ENCODE measurements at places on chromosomes 1 and 21. TPM values are rescaled to one million over a fixed set of nuclear protein-coding genes. Genes with fewer than 3 reads are reported as not detected.
A peak's percentile ranks its signal among the peaks of the same experiment; 100 is the strongest.

DNA sequence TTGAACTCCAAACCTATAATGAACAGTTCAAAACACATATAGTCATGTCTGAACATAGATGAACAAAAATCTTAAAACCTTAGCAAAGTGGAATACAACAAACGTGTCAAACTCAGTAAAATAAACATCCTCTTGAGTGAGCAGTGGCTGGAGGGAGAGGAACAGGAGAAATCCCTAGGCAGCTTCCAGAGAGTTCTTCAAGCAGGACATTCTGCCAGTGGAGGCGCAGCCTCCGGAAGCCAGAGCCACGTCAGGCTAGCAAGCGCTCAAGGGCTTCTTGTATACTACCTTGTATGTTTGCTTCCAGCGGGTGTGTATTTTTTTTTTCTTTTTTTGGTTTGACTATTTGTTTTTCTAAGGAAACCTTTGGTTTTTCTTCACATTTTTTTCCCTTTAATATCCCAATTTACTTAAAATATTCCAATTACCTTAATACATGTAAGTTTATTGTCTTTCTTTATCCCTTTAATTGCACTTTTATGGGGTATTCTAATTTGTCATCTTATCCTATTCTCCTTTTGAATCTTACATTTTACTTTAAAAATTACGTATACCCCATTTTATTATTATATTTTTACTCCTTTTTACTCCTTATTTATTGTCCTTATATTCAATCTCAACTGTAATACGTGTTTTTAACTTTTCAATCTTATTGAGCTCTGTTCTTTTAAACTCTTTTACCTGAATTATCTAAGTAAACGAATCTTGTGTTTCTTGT, 42.0 kb downstream of the COLGALT2 start:
- DNase-seq = peak; percentile 26

The PRKCZ gene
- polyA plus RNA-seq = 42.4 TPM

DNA sequence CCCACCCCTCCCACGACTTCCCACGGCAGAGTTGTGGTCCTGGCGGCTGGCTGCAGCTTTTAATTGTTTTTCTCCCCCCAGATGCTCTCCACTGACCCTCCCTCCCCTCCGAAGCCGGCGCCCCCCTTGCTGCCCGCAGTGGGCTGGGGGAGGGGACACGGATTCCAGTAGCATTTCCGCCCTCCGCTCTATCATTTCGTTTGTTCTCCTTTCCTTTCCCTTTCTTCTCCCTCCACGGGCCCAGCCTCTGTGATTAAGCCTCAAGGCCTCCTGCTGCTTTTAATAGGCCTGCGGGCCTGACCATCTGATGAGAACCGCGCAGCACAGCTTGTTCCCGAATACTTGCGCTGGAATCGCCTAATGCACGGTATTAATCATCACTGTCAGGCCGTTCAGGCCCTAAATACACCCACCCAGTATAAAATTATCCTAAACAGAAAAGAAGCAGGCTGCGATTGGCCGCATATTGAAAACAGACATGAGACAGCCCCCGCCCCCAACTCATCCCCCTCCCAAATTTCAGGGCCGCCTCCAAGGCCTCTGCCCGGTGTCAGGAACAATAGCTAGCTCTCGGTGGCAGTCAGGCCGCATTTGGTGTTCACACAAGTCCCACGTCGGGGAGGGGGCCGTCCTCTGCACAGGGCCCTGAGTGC, 102.0 kb upstream of the ARHGEF16 start:
- DNase-seq = peak; percentile 75

The RAD54L gene
- 1.2 TPM for polyA plus RNA-seq

DNA sequence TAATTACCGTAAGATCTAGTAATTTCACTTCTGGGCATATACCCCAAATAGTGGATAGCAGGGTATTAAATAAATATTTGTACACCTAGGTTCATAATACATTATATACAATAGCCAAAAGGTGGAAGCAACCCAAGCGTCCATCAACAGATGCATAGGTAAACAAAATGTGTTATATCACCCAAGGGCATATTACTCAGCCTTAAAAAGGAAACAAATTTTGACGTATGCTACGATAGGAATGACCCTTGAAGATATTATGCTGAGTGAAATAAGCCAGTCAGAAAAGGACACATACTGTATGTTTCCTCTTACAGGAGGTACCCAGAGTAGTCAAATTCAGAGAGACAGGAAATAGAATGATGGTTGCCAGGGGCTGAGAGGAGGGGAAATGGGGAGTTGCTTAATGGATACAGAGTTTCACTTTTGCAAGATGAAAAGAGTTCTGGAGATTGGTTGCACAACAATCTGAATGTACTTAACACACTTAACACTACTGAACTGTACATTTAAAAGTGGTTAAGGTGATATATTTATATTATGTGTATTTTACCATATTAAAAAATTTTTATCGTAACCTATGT, 36.6 kb upstream of the KCTD3 start:
- no peak for DNase-seq

DNA sequence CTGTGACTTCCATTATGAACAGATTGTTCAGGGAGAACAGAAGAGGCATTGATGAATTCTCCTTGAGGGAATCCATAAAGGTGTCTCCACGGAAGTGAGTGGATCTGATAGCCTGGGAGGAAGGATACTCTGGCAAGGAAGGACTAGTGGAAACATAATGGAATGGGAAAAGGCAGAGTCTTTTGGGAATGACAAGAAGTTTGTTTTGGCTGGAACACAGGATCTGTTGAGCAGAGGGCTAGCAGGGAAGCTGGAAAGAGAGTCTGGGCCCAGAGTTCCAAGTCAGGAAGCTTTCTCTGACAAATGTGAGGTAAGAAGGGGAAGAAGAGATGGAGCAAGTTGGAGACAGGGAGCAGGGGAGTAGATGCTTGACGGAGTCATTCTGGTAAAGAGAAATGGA, 8.1 kb downstream of the ADAMTS5 start:
- DNase-seq = no peak

- no peak for DNase-seq
Observed at GRCh38 chr1:18541046-18541795, 60.5 kb downstream of the KLHDC7A start.

The CYP4B1 gene
- polyA plus RNA-seq = 4.8 TPM

GRCh38 chr1:6137758-6138157, 42.4 kb downstream of the CHD5 start:
- no peak for DNase-seq

The LEMD1 gene
- polyA plus RNA-seq = not detected

DNA sequence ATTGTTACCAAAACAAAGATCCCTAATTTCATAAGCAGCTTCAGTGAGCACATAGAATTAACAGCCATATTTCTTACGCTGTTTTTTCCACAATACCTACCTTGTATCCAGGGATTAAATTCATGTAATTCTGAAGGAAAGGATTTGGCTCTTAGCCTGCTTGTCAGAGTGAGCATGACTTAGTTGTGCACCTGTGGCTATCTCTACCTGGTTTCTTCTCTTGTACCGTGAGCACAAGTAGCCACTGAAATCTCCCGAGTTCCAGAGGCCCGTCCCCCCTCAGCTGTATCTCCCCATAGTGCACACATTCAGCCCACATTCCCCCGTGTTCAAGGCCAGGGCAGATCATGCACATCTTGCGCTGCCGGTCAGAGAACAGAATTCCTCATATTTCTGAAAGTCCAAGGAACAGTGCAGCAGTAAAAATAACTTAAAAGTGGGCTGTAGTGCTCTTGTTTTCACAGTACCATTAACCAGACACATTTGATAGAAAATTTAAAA, 2.3 kb downstream of the TENT5C start:
- DNase-seq = no peak

The COL24A1 gene
- 0.47 TPM for polyA plus RNA-seq

DNA sequence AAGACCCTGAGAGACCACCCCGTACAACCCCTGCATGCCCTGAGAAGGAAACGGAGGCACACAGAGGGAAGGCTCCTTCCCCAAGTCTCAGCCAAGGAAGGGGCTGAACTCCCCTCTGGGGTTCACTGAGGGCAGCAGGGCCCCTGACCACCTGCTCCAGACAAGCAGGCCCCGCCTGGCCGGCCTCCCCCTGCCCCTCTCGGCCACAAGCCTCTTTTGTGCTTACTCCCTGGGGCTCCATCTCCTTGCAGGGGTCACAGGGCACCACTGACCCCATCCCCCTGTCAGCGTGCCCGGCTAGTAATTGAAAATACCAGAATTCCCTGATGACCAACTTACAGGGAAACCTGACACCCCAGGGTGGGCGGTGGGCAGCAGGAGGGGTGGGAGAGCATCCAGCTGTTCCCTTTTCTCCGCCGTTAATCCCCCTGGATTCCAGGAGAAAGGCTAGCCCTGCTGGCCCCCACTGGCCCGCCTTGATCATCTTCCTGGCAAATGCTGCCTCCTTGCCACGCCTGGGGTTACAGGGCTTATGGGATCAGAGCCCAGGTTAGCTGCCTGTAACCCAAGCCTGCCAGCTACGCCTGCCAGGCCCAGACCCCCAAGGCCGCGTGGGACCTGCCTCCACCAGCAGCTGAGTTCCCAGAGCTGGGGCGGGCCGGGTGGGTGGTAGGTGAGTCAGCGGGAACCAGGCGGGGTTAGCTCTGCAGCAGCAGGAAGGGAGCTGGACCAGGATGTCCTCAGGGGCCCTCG, 96.1 kb downstream of the LACTBL1 start:
- DNase-seq = peak; percentile 77

The KPRP gene
- polyA plus RNA-seq = not detected

- DNase-seq = no peak
Observed at GRCh38 chr1:213980906-213981305, 6.9 kb upstream of the PROX1 start.

The CREG1 gene
- 115 TPM for polyA plus RNA-seq

GRCh38 chr1:160520999-160521398, 2.1 kb downstream of the SLAMF6 start:
- no peak for DNase-seq

The EIF4G3 gene
- polyA plus RNA-seq = 14.8 TPM

- DNase-seq = no peak
Observed at GRCh38 chr1:34270181-34270580, 93.5 kb downstream of the C1orf94 start.

GRCh38 chr1:17614586-17614985, 75.1 kb downstream of the ARHGEF10L start:
- no peak for DNase-seq

DNA sequence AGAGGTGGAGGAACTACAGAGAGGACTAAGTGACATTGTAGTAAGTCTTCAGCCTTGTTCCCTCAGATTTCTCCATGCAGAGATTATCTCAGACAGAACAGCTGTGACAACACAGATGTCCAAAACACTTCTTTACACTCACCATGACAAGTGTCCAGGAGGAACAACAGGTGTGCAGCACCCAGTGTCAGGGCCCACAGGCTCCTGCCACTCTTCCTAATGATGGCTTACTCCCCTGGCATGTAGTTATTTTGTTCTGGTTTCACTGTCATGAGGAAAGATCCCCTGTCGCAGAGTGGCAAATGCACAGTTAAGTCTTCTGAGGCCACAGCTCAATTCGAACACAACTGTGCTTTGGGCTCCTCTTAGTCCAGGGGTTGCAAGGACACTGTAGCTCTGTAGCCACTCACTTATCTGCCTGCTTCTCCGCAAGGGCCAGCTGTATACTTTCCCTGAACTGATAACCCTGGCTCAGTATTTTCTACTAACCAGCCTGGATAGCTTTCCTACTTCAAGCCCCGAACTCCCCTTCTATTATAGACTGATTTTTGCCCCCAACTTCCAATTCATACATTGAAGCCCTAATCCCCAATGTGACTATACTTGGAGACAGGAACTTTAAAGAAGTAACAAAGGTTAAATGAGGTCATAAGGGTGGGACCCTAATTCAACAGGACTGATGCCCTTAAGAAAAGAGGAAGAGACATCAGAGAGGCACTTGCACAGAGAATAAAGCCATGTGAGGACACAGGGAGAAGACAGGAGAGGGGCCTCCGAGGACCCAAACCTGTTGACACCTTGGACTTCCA, 11.1 kb downstream of the PDZK1 start:
- no peak for DNase-seq

DNA sequence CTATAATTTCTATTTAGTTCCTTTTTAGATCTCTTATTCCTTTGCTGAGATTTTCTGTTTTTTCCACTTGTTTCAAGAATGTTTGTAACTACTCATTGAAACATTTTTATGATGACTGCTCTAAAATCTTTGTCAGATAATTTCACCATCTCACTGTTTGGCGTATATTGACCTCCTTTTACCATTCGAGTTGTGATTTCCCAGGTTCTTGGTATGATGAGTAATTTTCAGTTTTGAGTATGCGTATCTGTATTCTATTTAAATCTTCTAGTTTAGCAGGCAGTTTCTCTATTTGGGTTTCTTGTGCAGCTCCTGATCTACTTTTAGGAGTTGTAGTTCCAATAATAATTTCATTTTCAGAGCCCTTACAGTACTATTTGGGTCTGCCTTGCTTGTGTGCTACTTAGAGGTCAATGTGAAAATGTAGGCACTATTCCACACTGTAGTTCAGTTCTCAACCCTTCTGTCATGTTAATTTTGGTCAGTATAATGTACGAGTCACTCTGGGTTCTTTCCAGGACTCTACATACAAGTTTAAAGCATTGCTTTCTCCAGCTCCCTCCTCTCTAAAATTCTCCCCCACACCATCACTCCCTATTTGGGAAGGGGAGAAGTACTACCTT, 115.5 kb downstream of the ACBD6 start:
- DNase-seq = no peak

The HSD3B2 gene
- 0.60 TPM for polyA plus RNA-seq

- DNase-seq = no peak
Observed at GRCh38 chr1:207019661-207020060, 12.9 kb downstream of the C1orf116 start.

DNA sequence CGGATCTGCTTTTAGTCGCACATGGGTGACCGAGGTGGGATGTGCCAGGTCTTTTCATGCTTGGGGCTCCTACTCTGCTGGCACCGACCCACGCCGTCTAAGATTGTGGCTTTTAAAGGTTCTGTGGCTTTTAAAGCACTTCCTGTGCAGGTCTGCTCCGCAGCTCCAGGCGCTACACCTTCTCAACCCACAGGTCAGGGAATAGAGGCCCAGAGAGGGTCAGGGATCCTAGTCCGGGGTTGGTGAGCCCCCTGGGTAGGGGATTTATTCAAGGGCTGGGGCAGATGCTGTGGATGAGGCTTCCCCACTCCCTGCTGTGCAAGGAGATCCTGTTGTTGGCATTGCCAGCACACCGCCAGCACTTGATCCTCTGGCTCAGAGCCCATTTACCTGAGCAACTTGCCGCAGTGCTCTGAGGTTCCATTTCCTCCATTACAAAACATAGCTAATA, 212.8 kb upstream of the RAB4A start:
- DNase-seq = no peak

DNA sequence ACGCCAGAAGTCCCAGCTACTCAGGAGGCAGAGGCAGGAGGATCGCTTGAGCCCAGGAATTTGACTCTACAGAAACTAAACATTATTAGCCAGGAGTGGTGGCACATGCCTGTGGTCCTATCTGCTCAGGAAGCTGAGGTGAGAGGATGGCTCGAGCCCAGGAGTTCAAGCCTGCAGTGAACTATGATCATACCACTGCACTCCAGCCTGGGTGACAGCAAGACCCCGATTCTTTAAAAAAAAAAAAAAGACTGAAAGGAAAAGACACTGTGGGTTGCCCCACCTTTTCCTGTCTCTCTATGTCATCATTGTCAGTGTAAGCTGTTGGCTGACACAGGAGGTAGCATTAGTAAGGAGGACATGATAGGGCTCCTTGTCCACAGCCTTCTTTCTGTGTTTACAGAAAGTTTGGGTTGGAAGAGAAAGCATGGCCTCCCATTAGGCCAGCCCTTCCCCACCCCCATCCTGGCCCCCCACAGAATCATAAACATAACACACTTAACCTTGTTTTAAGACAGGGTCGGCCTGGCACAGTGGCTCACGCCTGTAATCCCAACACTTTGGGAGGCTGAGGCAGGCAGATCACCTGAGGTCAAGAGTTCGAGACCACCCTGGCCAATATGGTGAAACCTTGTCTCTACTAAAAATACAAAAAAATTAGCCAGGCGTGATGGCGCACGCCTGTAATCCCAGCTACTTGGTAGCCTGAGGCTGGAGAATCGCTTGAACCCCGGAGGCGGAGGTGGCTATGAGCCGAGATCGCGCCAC, 20.6 kb upstream of the RCAN3 start:
- DNase-seq = no peak

All from kidney (tissue), 22 donors.